Lower leg skin (tissue), 4 donors: ENCODE measurements at places on chromosomes 12 and 14. TPM values are rescaled to one million over a fixed set of nuclear protein-coding genes. Genes with fewer than 3 reads are reported as not detected.

The KRT80 gene
- total RNA-seq = 270 TPM

The SCN8A gene
- 0.49 TPM for total RNA-seq

The RASSF9 gene
- total RNA-seq = 2.0 TPM

The PLCZ1 gene
- total RNA-seq = not detected

The TMCC3 gene
- 17.9 TPM for total RNA-seq

The AKAP3 gene
- total RNA-seq = 0.61 TPM

The MFAP5 gene
- 35.8 TPM for total RNA-seq

The P2RX7 gene
- total RNA-seq = 9.8 TPM

The RECQL gene
- 25.6 TPM for total RNA-seq

The RASSF8 gene
- total RNA-seq = 20.7 TPM

The FAM186B gene
- 1.1 TPM for total RNA-seq

The ADAMTS20 gene
- not detected for total RNA-seq

The SLC8A3 gene
- 1.6 TPM for total RNA-seq

The DPPA3 gene
- total RNA-seq = not detected

The WSB2 gene
- 65.6 TPM for total RNA-seq

The TSHR gene
- total RNA-seq = not detected

The OTX2 gene
- not detected for total RNA-seq

The SOX5 gene
- 23.7 TPM for total RNA-seq

The LBHD2 gene
- not detected for total RNA-seq

The KCNH5 gene
- total RNA-seq = not detected

The ENDOU gene
- 12.6 TPM for total RNA-seq

The ACOT4 gene
- 2.7 TPM for total RNA-seq

The PLEKHH1 gene
- total RNA-seq = 19.9 TPM

The POTEG gene
- not detected for total RNA-seq

The ASIC1 gene
- 0.30 TPM for total RNA-seq
